ENCODE measurements at places on chromosomes 6 and 20.

GRCh38 chr6:80519811-80520594 is 413.5 kb downstream of the BCKDHB start:
- DNase-seq: no peak

GRCh38 chr20:483815-484644 is 21.7 kb upstream of the TBC1D20 start:
- no peak for DNase-seq

DNA sequence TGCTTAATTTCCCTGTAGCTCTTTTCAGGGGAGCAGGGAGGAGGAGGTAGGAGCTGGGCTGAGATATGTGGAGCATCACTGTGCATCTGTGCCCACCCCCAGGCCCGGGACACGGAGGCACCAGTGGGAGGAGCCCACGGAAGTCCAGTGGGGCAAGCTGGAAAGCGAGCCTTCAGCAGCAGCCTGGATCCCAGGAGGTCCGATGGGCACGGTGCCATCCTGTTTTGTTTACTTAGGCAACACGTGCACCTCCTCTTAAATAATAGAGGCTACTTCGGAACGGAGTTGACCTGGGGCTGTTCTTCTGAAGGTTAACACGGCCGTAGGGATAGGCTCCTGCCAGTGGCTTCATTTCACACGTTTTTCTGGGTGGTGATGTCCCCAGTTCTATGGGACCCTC is 51.6 kb downstream of the CDH4 start:
- DNase-seq: no peak

GRCh38 chr20:2207770-2208097 is 88.1 kb upstream of the TGM3 start:
- no peak for DNase-seq

DNA sequence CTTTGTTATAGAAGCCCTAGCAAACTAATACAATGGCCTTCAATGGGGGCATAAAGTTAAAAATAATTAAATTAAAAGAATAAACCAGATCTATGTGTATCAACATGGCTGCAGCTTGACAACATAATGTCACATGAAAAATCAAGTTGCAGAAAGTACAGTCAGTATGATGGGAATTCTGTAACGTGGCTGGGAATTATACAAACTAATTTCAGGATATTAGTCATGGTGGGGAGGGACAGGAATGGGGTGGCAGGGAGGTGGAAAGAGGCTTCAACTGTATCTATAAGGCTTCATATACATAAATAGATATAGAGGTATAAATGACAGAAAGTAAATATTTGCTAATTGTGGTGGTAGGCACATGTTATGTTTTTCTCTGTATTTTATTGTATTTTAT is 107.1 kb downstream of the UNC5CL start:
- no peak for DNase-seq

- DNase-seq: no peak
Measured at GRCh38 chr6:10347561-10348327, 67.1 kb downstream of the TFAP2A start.

GRCh38 chr6:47016909-47017308 is 25.2 kb downstream of the ADGRF1 start:
- DNase-seq: no peak

GRCh38 chr6:15515226-15515625 is 147.6 kb downstream of the DTNBP1 start:
- DNase-seq: no peak

GRCh38 chr20:2559651-2560050 is 23.3 kb downstream of the TMC2 start:
- no peak for DNase-seq

All from activated CD8-positive, alpha-beta T cell treated with anti-CD3 and anti-CD28 coated beads for 36 hours (primary cell).